ENCODE measurements at places on chromosomes 12 and 14. TPM values are rescaled to one million over a fixed set of nuclear protein-coding genes. Genes with fewer than 3 reads are reported as not detected.

SRRM4 gene
- not detected for total RNA-seq

SELPLG gene
- total RNA-seq, result not detected

RBP5 gene
- not detected for total RNA-seq

SLC25A47 gene
- total RNA-seq, result 0.33 TPM

PPP1R36 gene
- 0.67 TPM for total RNA-seq

DAO gene
- total RNA-seq, result not detected

PLEKHD1 gene
- not detected for total RNA-seq

LRRC74A gene
- not detected for total RNA-seq

TAS2R8 gene
- not detected for total RNA-seq

CLEC6A gene
- not detected for total RNA-seq

RNASE1 gene
- 34.0 TPM for total RNA-seq

NAV3 gene
- 33.0 TPM for total RNA-seq

PLEKHG3 gene
- 3.6 TPM for total RNA-seq

REM2 gene
- not detected for total RNA-seq

CACNA1C gene
- total RNA-seq, result 0.98 TPM

Data from vein endothelial cell (primary cell).